Stimulated activated CD4-positive, alpha-beta T cell treated with anti-CD3 and anti-CD28 coated beads, TNF-alpha, amount 100 ng/mL, for 4 hours (primary cell): ENCODE measurements at places on chromosomes 5 and 9.

DNA sequence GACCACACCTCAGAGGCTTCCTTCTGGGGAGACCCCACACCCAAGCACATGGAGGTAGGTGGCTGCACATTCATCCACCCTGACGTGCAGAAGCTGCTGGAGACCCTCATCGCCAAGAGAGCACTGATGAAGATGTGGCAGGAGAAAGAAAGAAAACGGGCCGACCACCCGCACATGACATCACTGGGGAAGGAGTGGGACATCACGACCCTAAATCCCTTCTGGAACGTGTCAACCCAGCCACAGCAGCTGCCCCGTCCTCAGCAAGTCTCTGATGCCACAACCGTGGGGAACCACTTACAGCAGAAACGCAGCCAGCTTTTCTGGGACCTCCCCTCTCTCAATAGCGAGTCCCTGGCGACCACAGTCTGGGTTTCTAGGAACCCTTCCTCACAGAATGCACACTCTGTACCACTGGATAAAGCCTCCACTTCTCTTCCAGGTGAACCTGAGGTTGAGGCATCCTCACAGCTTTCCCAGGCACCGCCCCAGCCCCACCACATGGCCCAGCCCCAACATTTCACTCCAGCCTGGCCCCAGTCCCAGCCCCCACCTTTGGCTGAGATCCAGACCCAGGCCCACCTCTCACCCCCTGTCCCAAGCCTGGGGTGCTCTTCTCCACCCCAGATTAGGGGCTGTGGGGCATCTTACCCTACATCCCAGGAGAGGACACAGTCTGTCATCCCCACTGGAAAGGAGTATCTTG lies 3.0 kb downstream of the SPATA31E1 start:
- DNase-seq = no peak

DNA sequence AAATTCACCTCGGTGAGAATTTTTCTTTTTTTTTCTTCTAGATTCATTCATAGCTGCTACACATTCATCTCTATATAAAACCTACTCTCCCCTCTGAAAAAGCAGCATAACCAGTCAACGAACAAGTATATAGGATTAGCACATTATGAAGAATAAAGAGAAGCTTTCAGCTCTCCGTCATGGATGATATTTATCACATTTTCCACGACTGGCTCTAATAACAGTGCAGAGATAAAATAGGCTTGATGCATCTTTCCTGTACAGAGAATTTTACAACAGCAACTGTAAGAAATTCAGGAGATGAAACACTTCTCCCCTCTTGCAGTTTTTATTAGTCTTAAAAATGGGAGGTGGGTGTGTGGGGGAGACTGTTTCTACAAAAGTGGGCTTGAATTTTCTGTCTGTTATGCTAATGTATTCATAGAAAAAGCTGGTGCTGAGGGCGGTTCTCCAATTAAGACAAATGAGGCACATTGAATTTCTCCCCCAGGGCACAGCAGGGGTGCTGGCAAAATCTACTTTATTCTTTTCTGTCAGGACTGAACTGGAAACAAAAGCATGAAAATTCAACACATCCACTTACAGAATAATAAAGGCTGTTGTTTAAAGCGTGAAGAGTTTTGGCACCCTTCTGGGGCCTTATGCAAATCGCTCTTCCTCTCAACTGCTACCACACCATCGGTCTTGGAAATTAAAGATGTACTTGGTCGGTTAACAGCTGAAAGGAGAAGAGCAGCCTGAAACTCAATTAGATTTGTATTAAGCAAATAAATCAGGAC lies 233.9 kb upstream of the ZNF608 start:
- no peak for DNase-seq

- no peak for DNase-seq
Observed at GRCh38 chr5:58641533-58641932, 58.7 kb downstream of the RAB3C start.

DNA sequence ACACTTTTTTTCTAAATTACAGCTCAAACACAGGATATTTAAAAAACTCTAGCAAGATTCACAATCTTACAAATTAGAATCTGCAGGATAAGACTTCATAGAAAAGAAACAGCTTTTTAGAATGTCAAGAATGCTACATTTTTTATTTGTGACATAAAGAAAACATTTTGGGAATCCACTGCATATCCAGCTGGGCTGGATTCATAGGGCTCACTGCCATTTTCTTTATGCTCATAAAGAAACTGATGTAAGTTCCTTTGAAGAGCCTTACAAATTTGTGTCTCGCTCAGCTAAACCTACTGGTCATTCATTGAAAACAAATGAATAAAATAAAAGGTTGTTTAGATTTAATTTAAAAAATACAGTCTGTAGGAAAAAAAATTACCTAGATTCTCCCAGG lies 332.3 kb downstream of the TRPM3 start:
- no peak for DNase-seq

GRCh38 chr9:135886147-135886981 lies 21.0 kb downstream of the CAMSAP1 start:
- DNase-seq = no peak

GRCh38 chr5:43041110-43041668 lies 1.1 kb upstream of the ANXA2R start:
- no peak for DNase-seq

DNA sequence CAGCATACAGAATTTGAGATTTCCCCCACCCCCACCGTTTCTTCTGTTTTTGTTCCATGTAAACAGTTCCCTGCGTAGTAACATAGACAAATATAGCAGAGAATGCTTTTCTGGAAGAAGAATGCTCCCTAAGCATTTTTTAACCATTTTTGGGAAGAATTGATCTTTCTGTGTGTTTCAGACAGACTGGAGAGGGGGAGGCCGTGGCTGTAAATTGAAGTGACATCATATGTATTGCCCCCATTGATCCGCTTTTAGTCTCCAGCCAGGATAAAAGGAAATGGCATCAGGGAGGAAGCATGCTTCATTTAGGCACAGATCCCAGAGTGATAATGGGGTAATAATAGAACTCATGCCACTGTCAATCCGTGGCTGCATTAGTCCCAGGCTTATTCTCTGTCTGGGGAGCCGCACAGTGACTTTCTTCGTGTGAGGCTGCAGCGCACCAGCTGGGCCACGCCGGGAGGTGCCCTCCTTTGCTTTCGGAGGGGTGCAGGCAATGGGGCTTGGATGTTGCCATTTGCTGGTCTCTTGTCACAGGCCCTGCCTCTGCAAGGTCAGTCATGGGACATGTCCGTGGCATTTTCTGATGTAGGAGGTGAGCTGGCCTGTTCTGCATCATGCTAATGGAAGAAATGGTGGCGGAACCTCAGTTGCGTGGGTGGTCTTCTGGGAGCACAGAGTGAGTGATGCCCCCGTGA lies 261.5 kb downstream of the FANCC start:
- DNase-seq = no peak

GRCh38 chr9:70136632-70137031 lies 93.0 kb downstream of the MAMDC2 start:
- DNase-seq = no peak

GRCh38 chr5:20434786-20435185 lies 446.8 kb upstream of the CDH18 start:
- DNase-seq = no peak

- no peak for DNase-seq
Observed at GRCh38 chr9:33458444-33458843, 11.1 kb upstream of the AQP3 start.

- DNase-seq = no peak
Observed at GRCh38 chr9:82949203-82949602, 113.7 kb downstream of the RASEF start.

- no peak for DNase-seq
Observed at GRCh38 chr9:109745335-109746283, 34.4 kb upstream of the PALM2AKAP2 start.

DNA sequence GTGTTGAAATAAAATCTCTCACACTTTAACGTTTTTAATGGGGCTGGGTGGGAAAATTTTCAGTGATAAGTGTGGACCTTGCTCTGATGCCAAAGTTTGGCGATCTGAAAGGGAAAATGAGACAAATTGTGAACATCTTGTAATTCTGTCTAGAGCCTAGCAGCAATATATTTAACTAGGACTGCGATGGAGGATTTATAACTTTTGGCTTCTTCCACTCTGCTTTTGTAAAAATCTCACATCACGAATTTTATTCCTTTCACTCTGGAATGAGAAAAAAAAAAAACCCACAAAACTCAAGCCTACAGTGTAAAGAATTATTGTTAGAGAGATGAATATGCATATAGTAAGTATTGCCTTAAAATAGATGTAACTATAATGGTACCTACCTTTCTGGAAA lies 19.9 kb downstream of the CCNH start:
- no peak for DNase-seq

GRCh38 chr9:89354471-89354870 lies 36.2 kb downstream of the SECISBP2 start:
- no peak for DNase-seq

GRCh38 chr9:127021664-127022363 lies 100.6 kb downstream of the ANGPTL2 start:
- no peak for DNase-seq

DNA sequence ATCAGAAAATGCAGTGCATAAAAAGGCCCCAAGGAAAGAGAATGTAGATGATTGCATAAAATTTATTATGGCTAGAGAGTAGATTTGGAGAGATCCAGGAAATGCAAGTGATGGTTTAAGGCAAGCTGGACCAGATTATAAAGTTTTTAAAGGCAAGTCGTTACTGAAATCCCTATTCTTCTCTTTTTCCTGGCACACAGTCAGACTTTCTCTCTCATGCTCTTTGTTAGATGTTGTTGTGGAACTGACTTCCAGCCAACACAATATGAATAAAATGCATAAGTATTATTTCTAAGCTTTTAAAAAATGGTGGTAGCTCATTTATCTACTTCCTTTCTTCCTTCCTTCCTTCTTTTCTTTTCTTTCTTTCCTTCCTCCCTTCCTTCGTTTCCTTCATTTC lies 1085.4 kb upstream of the CDH6 start:
- no peak for DNase-seq

DNA sequence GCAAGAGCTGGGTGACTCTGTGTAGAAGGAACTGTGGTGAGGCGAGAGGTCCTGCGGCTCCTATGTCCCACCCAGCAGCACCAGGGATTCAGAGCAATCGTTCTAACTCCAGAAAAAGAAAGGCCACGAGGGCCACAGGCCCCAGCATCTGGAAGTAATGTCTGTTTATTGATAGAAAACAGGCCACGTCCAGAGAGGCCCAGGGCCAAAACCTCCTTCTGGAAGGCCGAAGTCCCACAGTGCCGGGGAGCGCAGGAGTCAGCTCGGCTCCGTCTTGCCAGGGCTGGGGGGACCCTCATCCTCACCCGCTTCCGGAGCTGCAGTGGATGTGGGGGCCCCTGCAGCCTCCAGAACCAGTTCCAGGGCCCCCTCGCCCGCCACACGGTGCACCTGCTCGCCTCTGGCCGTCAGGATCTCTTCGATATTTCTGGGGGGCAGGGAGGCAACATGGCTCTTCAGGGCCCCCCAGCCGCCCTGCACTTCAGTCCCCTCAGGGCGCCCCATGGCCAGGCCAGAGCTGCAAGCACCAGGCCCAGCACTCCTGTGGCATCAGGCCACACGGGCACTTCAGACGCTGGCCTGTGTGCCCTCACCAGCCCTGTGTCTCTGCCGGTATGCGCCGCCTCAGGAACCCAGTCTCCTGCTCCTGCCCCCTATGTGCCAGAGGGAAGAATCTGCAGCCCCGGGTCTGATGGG lies 1.6 kb downstream of the DNLZ start:
- DNase-seq = no peak

DNA sequence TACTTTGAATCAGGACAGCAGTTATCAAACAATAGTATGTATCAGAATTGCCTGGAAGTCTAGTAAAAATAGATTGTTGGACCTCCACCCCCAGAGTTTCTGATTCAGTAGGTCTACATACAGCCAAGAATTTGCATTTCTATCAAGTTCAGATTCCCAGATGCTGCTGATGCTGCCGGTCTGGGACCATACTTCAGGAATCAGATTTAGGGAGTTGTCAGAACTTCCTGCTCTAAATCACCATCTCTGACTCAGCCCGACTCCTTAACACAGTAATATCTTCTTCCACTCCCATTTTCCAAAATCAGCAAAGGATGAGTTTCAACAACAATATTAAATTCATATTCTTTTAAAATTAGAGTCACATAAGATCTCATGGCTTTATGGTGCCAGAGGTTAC lies 227.2 kb upstream of the TMEM161B start:
- DNase-seq = no peak
